ENCODE measurements at places on chromosomes 16 and 17. TPM values are rescaled to one million over a fixed set of nuclear protein-coding genes. Genes with fewer than 3 reads are reported as not detected.

The CACNA1G gene
- total RNA-seq: 1.7 TPM

The GCGR gene
- total RNA-seq: 0.26 TPM

The ZNF785 gene
- total RNA-seq: 17.0 TPM

The TSNAXIP1 gene
- total RNA-seq: 1.1 TPM

- DNase-seq: no peak
Measured at GRCh38 chr16:9260666-9261065, 169.2 kb downstream of the HAPSTR1 start.

DNA sequence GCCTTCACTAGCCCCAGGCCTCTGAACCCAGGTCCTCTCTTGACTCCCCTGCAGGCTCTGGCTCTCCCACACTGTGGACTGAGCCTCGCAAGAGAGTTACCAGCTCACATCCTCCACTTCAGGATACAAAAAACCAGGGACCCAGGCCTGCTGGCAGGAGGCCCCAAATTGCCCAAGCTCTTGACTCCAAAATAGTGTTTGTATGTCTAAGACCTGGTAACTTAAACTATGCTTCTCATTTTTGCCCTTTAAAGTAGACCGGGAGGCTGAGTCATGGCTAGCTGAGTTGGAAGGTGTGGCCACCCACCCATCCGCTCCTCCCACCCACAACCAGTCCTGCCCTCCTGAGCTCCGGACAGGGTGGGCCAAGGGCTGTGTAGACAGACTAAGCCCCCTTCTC, 250.0 kb downstream of the SOX9 start:
- no peak for DNase-seq

- peak; percentile 76 for DNase-seq
Measured at GRCh38 chr17:2388683-2389055, 12.2 kb downstream of the MNT start.

DNA sequence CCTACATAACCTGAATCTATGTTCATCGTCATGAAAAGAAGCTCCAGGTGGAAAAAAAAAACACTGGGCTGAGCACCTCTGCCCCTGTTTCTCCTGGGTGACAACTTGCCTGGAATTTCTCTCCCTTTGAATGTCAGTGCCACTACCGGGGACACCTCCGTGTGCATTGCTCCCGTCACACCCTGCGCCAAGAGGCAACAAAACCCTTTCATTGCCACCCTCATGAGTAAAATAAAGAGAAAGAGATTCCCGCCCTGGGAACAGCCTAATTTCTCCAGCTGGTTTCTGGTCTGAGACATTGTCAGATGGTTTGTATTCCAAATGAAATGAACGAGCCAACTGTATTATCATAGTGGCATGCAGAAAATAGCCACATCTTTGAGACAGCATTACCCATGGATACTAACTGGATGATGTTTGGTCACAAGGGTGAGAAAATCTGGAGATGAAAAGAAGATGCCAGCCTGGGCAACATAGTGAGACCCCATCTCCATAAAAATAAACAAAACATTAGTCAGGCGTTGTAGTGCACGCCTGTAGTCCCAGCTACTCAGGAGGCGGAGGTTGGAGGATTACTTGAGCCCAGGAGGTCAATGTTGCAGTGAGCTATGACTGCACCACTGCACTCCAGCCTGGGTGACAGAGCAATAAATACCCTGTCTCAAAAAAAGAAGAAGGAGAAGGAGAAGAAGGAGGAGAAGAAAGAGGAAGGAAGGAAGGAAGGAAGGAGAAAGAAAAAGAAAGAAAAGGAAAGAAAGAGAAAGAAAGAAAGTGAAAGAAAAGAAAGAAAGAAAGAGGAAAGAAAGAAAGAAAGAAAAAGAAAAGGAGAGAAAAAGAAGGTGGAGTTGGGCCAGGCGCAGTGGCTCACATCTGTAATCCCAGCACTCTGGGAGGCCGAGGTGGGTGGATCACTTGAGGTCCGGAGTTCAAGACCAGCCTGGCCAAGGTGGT, 42.2 kb upstream of the ADCY9 start:
- no peak for DNase-seq

DNA sequence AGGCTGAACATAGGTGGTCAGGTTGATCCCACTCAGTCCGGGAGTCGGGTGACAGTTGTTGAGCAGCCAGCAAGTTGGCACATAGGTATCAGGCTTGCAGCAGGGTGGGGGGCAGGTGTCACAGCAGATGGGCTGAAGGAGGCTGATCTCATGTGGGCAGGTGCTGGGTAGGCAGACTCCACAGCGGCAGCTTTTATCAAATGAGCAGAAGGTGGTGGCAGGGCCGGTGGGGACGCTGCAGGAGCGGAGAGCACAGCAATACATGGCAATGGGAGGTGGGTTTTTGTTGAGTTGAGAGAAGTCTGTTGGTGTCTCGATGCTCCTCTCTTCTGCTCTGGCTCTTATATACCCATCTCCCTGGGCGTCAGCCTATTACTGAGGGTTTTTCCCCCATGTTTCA, at the start of gene KRTAP3-1:
Gene KRTAP3-1 (minus strand): TSS at position 318 of the 400 bp plus-strand sequence. CDS start 54 bp downstream, at position 264.
- DNase-seq: peak; percentile 48

- no peak for DNase-seq
Measured at GRCh38 chr16:79109771-79110170, 490.8 kb downstream of the MAF start.

DNA sequence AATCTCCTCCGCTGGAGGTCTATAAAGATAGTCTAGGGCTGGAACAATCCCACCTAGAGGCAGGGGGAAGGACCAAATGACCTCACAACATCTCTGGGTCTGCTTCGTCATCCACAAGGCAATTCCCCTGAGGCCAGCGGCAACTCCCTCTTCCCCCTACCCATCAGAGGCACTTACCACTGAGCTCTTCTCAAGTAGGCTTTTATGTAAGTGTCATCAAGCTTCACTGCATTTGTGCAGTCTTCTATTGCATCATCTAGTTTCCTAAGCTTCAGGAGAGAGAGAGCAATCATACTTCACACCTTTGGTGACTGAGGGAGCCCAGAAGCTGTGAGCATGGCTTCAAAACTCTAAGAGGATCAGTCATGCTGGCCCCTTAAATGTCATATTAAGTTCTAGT, 21.0 kb downstream of the CNP start:
- no peak for DNase-seq

Data from H9 (cell line).